ENCODE measurements at places on chromosomes 7 and 10.

DNA sequence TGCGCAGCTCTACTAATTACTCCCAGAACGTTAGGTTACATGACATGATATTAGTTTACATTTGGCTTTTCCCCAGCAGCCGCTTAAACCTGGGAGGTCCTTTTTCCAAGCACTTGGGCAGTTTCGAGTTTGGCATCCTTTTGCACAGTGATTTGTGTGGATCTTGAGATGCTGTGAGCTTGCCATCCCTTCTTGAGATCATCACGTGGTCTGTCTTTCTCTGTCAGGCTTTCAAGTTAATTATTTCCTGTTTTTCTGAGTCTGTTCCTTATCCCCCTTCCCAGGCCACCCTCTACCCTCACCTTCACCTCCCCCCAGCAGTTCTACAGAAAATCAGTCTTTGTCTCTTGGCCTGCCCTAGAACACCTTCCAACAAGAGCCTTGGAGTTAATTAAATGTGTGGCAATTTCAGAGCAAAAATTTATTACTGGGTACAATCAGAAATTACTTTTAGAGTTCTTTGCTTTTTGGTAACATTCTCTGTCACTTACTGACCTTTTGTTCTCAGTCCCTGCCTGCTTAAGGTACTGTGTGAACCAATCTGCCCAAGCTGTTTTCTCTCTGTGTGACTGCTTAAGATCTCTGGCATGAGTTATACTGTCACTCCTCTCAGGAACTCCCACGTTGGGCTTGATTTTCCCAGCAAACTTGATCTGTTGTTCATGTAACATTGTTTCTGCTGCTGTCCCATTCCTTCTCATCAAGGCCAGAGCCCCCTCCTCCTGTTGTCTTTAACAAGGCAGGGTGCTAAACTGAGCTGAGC lies 3.1 kb upstream of the SLF2 start:
- DNase-seq = no peak

DNA sequence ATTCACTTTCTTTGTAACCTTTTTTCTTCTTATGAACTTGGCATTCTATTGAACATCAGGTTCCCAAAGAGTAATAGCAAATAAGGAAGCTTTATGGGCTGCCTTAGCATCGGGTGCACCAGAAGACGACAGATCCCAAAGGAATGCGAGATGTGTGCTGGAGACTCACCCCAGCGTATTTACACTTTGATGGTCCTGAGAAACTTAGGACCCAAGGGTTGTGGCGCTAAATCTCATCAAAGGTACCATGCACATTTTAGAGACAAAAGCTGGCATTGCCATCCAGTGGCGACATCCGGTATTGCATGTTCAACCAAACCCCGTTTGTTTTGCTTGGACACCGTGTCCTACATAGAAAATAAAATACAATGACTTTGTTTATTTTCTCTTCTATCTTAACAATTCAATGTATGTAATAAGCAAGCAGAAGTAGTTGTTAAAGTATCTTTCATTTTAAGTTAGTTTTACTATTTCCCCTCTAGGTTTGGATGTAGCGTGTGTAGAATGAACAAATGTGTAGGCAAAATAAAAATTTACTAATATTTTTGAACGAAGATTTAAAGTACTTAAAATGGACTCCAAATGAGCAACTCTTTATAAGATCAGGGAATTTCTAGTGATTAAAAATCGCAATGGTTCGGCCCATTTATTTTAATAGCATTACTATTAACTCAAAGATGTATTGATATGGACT lies 1154.8 kb downstream of the GATA3 start:
- peak; percentile 77 for DNase-seq

DNA sequence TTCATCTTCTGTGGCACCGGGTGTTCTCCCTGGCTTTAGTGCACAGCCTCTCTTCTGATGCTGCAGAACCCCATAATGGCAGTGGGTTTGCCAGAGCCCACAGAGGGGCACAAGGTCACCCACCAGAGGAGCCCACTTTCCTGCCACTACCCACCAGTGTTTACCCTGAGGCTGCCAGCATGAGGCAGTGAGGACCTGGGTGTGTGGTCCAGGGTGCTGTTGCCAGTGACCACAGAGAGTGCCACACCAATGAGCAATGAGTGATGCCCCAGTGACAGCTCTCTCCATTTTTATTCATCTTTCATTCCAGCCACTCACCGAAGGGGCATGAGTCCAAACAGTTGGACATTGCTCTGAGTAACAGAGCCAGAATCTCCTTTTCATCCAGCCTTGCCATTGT lies 34.8 kb downstream of the MTURN start:
- DNase-seq = no peak

GRCh38 chr10:110962443-110962842 lies 43.0 kb downstream of the SHOC2 start:
- no peak for DNase-seq

GRCh38 chr10:70167246-70167645 lies 3.1 kb downstream of the SAR1A start:
- no peak for DNase-seq

- DNase-seq = no peak
These were observed 130.3 kb upstream of the ASAH2 start for GRCh38 chr10:50381642-50382041.

DNA sequence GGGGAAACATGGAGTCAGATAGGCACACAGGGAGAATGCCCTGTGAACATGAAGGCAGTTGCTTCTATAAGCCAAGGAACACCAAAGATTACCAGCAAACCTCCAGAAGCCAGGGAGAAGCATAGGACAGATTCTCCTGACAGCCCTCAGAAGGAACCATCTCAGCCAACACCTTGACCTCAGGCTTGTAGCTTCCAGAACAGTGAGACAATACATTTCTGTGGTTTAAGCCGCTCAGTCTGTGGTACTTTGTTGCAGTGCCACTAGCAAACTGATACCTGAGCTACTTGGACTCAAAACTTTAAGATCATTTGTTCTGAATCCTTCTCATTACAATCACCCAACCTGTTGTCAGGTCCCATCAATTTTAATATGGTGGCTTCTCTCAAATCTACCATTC lies 31.2 kb downstream of the ABLIM1 start:
- no peak for DNase-seq

GRCh38 chr10:94983555-94983954 lies 45.1 kb downstream of the CYP2C9 start:
- DNase-seq = no peak

All from stimulated activated CD4-positive, alpha-beta T cell treated with anti-CD3 and anti-CD28 coated beads, Interleukin-12 subunit alpha, Interleukin-12 subunit beta, amount 100 ng/mL, for 24 hours (primary cell).